ENCODE measurements at places on chromosomes 7 and 10. TPM values are rescaled to one million over a fixed set of nuclear protein-coding genes. Genes with fewer than 3 reads are reported as not detected.

The CCDC3 gene
- 0.93 TPM for total RNA-seq

The GPR37 gene
- total RNA-seq: 0.51 TPM

The MYL7 gene
- not detected for total RNA-seq

The TRIM73 gene
- total RNA-seq: 2.1 TPM

The ZNF365 gene
- total RNA-seq: 1.0 TPM

All from A549 treated with Hydrocortisone at 1 μM for 4 hours (cell line).